ENCODE measurements at places on chromosomes 1 and 21. TPM values are rescaled to one million over a fixed set of nuclear protein-coding genes. Genes with fewer than 3 reads are reported as not detected.

TAL1 gene
- total RNA-seq, result 0.27 TPM

GRCh38 chr1:172359491-172359999 lies 60.9 kb upstream of the C1orf105 start:
- peak; percentile 90 for DNase-seq

DNA sequence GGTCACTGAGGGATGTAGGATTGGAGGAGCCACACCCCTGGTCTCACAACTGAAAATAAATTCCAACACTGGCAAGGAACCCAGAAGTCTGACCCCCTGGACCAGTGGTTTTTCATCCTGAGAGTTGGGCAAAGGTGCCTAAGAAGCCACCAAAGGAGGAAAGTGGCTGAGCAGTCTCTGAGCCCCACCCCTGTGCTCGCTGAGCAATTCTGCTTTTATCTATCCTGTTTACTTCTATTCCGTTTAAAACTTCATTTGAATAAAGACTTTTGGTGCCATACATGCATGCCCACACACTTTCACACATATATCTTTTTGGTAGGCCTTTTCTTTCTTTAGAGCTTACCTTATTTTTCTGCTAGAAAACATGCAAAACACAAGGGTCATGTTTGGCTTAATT lies 13.9 kb upstream of the CD53 start:
- DNase-seq, result no peak

DNA sequence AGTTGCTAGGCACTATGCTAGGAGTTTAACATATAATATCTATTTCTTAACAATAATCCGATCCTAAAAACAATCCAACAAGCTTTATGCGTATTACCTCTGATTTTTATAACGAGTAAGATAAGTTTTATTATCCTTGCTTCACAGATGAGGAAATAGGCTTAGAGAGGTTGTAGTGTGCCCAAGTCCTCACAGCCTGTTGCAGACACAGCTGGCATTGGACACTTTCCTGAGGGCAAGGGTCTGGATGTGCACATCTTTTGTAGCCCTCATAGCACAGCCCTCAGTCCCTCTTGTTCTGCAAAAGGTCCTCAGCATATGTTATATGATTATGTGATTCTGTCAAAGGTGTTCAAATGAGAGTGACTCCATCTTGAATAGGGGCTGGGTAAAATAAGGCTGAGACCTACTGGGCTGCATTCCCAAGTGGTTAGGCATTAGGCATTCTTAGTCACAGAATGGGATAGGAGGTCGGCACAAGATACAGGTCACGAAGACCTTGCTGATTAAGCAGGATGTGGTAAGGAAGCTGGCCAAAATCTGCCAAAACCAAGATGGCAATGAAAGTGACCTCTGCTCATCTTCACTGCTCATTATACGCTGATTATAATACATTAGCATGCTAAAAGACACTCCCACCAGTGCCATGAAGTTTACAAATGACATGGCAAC lies 75.7 kb upstream of the F3 start:
- DNase-seq, result peak; percentile 18

- no peak for DNase-seq
These were observed 224.0 kb downstream of the PTBP2 start for GRCh38 chr1:96945509-96946084.

GRCh38 chr1:204819495-204819894 lies 51.2 kb upstream of the NFASC start:
- no peak for DNase-seq

Measured in H4 (cell line).